ENCODE measurements at places on chromosomes 2 and 18.

DNA sequence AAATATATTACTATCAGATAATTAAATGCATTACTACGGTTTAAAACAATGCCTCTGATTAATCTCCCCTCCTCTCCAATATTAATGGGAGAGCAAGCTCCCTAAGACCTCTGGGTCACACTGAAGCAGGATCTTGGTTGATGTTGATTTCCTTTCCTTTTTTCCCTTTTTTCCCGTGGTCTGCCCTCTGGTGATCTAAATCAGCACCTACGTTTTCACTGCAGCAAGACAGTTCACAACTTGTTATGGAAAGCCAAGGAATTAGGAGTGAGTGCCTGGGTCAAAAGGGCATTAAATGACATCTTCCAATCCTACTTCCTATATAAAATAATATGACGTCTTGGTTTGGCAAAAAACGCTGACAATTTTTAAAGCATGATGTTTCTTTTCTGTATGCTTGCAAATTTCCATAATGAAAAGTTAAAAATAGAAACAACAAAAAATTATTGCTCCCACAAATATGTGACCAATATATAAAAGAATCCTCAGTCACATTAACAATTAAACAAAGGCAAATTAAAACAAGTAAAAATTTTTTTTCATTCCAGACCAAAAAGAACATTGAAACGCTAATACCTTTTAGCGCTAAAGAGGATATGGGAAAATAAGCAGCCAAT, 7.9 kb upstream of the CFAP36 start:
- DNase-seq: peak; percentile 48

GRCh38 chr18:6891788-6892187, 162.3 kb downstream of the ARHGAP28 start:
- DNase-seq: no peak

DNA sequence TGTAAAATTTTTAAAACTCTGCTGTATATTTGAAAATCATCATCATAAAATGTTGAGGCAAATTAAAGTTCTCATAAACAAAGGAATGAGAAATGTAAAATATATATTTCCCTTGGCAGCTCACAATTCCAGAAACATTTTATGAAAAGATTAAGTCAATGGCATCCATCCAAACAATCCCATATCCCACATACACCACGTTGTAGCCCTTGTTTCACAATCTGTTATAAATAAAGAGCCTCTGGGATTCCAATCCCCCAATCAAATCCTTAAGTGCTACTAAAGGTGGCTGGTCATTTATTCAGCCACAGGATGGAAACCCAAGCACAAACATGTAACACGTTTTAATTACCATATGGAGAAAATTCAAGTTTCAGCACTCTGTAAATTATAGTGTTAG, 51.7 kb downstream of the GFPT1 start:
- no peak for DNase-seq

DNA sequence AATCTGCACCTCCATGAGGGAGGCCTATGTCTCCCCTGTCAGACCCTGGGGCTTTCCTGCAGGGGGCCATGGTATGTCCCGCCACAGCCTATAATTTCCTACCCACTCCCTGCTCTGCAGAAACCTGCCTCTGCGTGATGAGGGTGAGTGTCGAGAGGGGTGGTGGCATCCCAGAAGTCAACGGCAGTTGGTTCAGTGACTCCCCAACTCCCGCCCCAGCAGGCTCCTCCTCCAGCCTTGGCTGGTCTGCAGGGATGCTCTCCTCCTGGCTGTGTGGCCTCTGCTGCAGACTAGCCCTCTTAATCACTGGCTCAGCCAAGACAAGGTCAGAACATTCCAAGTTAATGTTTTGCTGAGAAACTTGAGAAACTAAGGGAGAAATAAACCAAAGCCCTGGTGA, 13.3 kb downstream of the CELF4 start:
- no peak for DNase-seq

DNA sequence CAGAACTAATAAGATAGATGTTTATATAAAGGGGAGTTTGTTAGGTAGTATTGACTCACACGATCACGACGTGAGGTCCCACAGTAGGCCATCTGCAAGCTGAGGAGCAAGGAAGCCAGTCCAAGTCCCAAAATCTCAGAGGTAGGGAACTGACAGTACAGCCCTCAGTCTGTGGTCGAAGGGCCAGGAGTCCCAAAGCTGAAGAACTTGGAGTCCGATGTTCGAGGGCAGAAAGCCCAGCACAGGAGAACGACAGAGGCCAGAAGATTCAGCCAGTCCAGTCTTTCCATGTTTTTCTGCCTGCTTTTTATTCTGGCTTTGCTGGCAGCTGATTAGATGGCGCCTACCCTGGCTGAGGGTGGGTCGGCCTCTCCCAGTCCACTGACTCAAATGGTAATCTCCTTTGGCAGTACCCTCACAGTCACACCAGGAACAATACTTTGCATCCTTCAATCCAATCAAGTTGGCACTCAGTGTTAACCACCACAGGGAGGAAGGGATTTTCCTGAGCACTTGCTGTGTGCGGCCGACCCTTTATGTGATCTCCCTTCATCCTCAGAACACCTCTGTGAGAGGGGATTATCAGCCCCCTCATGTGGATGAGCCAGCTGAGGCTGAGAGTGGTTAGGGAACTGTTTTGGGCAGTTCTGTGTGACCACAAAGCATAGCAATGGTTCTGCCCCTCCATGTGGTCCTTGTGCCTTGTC, 78.3 kb downstream of the RNF144A start:
- no peak for DNase-seq

GRCh38 chr2:97858442-97858841, 137.3 kb downstream of the TMEM131 start:
- no peak for DNase-seq

- no peak for DNase-seq
These were observed 99.6 kb upstream of the RIOK3 start for GRCh38 chr18:23353459-23353858.

- DNase-seq: peak; percentile 13
These were observed 17.7 kb upstream of the NFE2L2 start for GRCh38 chr2:177282181-177282641.

- DNase-seq: peak; percentile 6
These were observed 30.8 kb upstream of the ZNF396 start for GRCh38 chr18:35407871-35408481.

DNA sequence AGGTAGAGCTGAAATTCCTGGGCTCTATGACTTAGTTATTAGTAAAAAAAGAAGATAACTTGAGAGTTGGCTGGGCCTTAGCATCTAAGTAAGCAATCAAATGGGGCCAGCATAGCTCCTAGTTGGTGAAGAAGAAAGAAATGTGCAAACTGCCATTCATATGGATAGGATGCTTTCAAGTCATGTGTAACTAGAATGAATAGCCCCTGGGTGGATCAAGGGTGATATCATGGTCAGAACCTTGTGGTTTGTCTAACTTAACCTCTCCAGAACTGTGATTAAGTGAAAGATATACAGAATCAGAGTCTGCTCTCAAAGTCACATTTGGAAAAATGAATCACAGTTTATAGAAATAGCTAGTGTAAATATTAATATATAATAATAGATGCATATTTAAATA, 198.7 kb upstream of the DTNA start:
- no peak for DNase-seq

GRCh38 chr2:15009681-15010080, 377.2 kb downstream of the LRATD1 start:
- DNase-seq: no peak

DNA sequence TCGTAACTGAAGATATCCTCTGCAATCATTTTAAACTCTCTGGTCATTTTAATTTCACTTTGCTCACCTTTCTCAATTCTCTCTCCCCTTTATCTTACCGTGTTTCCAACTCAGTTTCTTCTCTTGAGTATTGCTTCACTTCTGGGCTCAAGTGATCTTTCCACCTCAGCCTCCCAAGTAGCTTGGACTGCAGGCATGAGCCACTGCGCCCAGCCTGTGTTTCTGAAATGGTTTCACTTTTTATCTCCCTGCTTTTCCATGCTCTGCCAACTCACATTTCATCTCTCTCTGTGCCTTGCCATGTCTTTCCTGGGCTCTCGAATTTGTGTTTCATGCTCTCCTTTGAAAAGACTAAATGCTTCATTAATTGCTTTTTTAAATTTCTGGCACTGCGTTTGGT, 30.5 kb upstream of the TMEM131 start:
- DNase-seq: no peak

DNA sequence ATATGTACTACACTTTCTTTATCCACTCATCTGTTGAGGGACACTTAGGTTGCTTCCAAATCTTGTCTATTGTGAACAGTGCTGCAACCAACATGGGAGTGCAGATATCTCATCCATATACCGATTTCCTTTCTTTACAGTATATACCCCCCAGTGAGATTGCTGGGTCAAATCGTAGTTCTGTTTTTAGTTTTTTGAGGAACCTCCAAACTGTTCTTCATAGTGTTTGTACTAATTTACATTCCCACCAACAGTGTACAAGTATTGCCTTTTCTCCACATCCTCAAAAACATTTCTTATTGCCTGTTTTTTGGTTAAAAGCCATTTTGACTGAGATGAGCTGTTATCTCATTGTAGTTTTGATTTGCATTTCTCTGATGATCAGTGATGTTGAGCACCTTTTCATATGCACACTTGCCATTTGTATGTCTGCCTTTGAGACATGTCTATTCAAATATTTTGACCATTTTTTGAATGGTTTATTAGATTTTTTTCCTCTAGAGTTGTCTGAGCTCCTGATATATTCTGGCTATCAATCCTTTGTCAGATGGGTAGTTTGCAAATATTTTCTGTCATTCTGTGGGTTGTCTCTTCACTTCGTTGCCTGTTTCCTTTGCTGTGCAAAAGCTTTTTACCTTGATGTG, 12.2 kb downstream of the PLEK start:
- no peak for DNase-seq

- no peak for DNase-seq
These were observed 20.4 kb downstream of the RPIA start for GRCh38 chr2:88711897-88712296.

DNA sequence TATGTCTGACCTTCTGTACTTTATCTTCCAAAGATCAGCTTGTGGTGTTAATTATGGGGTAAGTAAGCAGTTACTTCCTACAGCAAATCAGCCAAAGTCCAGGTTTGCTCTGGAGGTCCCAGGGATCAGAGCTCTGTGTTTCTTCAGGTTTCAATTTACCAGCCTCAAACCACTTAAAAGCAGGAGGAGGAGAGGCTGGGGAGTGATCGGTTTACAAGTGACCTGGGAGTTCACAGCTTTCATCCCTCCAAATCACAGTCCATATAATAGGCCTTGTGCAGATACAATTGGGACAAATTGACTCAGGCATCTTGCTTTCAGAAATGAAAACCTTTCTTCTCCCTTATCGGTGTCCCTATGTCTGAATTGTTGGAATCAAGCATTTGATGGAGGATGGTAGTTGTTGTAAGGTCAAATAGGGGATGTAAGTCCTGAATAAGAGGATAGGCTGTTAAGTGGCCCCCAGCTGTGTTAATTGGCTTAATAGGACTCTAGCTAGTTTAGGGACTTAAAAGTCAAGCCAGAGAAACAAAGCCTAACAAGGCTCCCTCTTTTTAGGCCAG, 188.0 kb upstream of the NT5C1B start:
- no peak for DNase-seq

DNA sequence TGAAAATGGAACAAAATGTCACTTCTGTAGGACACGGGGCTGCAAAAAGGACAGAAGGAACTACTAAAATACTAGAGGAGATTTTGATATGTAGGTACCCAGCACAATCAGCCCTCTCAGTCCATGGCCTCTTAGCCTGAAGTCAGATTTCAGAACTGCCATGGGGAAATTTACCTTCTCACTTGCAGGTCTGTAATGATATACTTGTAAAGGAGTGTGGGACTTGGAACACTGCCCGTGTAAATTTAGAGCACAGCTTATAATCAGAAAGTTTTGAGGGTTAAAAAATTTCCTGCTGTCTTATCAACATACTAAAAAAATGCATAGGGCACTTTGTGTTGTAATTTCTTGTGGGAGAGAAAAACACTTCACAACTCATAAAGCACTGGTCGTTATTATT, 60.6 kb downstream of the ZEB2 start:
- DNase-seq: no peak

DNA sequence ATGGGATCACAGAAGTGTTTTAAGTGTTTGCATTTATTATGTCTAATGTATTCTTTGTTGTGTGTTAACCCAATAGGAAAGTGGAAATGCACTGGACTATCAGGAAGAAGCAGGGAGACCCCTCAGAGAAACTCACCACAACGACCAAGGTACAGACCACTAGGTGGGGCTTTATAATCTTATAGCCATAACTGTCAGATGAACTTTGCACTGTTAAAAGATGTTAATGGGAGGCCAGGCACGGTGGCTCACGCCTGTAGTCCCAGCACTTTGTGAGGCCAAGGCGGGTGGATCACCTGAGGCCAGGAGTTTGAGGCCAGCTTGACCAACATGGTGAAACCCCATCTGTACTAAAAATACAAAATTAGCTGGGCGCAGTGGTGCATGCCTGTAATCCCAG, 73.2 kb downstream of the SUMO1 start:
- DNase-seq: no peak

GRCh38 chr2:204360218-204361007, 184.9 kb upstream of the PARD3B start:
- DNase-seq: no peak

GRCh38 chr2:239689985-239690384, 289.2 kb upstream of the HDAC4 start:
- DNase-seq: no peak

DNA sequence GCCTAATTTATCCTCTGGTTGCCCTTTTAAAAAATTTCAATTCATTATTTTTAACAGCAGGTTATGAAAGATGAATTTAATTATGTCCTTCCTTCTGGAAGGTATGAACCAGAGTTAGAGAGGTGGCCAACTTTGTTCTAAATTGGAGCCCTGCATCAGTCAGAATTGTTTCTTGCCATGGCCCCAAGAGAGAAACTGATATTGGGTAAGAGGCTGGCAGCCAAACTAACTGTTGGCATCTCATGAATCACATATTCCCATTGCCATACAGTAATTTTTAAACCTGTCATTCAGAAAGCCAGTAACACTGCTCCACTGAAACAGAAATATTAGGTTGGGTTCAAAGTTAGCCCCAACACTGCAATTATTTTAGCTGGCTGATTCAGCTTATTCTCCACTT, 67.4 kb downstream of the SMAD2 start:
- DNase-seq: peak; percentile 15

DNA sequence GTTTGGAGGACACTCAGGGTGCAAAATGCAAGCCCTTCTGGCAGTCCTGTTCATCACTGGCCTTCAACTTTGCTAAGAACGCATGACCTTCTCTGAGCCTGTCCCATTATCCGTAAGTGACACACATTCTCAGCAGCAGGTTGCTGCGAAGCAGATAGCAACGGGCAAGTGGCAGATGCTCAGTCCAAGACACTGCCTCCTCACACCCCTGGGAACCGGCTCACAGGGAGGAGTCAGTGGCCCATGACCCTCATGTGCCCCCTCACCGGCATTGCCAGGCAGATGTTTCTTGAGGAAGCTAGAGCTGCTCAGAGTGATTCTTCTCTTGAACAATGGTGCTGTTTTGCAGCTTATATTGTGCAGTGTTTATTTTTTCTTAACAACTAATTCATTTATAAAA, 737.2 kb upstream of the HS6ST1 start:
- no peak for DNase-seq

Data from NCI-H446 (cell line).